Renal pelvis (tissue), 12 donors: ENCODE measurements at places on chromosomes 12 and 14. TPM values are rescaled to one million over a fixed set of nuclear protein-coding genes. Genes with fewer than 3 reads are reported as not detected.

GRCh38 chr12:57546438-57547287 is at the start of gene DCTN2:
Gene DCTN2, minus strand, starts transcription at chr12:57547192. Its CDS starts 129 bp downstream, at chr12:57547063.
- DNase-seq, result peak; percentile 96

DNA sequence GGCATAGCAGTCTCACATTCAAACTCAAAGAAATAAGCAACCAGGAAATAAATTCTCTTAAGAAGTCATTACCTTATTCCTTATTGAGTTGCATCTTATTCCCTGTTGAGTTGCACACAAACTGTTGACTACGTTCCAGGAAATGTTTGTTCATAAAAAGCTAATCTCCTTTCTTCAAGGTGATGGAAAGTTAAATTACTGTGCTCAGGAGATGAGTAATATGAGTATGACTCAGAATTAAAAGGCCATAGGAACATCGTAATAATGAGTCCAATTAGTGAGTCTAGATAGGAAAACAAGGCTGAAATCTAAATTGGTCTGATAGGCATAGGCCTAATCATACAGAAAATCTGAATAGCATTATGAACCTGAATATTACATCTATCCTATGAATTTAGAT is 203.1 kb downstream of the SLC2A13 start:
- DNase-seq, result no peak

- DNase-seq, result no peak
Observed at GRCh38 chr14:47270715-47271114, 404.7 kb downstream of the MDGA2 start.

C14orf93 gene
- 22.5 TPM for polyA plus RNA-seq

GRCh38 chr14:22282949-22283348 is 306.1 kb downstream of the DAD1 start:
- DNase-seq, result no peak

- DNase-seq, result no peak
Observed at GRCh38 chr14:20179218-20179617, 11.5 kb upstream of the OR11G2 start.

DNA sequence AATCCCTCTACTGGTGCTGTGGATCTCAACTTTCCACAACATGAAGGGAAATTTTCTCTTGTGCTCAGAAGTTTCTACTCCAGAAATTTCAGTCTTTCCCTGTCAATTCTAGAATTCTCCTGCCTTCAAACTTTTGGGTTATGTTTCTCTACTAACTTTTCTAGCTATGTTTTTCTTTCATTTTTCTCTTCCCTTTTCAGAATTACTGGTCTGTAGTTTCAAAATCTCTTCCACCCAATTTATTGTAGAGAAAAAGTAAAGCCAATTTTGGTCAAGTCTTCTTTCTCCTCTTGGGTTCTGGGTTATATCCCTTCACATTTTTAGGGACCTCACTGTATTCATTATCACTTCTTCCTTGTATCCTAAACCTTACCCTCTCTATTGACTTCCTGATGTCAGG is 18.9 kb downstream of the CNTN1 start:
- no peak for DNase-seq
